NCI-H187 (cell line): ENCODE measurements at places on chromosomes 4 and X.

GRCh38 chr4:183517194-183517593 lies 12.3 kb downstream of the ING2 start:
- no peak for DNase-seq

- DNase-seq, result no peak
These were observed 22.9 kb upstream of the CXCL13 start for GRCh38 chr4:77582711-77583110.

- no peak for DNase-seq
These were observed 46.1 kb downstream of the GRSF1 start for GRCh38 chr4:70793626-70794025.

GRCh38 chr4:139921429-139922184 lies 232.4 kb downstream of the MAML3 start:
- DNase-seq, result peak; percentile 75

DNA sequence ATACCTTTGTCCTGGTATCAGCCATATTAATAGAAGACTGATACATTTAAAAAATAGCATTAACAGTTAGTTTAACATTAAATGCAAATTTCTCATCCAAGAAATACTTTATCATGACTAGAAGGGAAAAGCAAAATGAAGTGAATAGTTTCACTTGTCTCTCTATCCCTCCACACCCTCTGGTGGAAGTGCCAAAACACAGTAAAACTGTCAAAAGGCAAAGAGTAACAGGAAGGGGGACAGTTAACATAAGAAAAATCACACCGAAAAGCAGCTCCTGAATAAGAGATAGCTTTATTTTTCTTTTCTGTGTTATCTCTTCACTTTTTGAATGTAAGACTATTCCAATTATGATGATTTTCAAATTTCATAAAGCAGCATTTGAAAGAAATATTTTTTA lies 187.2 kb downstream of the FBXW7 start:
- no peak for DNase-seq

- DNase-seq, result no peak
These were observed 71.9 kb downstream of the STARD8 start for GRCh38 chrX:68719181-68719903.

DNA sequence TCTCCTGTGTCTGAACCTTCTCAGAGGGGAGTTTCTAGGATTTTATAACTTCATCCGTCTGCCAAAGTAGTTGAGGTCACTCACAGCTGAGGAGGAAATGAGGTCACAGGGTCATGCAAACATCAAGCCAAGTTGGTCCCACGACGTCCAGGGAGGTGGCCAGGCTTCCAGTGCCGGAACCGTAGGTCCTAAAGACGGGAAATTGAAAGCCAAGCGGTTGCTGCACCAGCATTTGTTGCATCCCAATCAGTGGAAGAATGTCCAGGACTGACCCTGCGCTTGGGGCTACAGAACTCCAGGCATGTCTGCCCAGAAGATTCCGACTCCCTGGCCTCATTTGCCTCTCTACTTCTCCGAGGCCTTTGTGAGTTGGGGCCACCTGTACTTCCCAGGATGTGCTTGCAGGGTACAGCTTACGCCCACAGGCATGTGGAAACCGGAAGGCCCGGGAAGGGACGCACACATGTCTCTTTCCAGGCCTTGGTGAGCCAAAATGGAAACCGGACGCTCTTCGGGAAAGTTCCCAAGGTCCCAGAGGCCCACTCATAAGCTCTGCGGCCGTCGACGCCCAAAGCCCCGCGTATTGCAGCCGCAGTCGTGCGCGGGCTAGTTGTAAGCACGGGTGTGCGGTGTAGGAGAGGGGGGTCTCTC lies 9.3 kb downstream of the PRDM8 start:
- no peak for DNase-seq
